ENCODE measurements at places on chromosomes 11 and 22.
A peak's percentile ranks its signal among the peaks of the same experiment; 100 is the strongest.

- no peak for DNase-seq
Measured at GRCh38 chr11:43941257-43941994, 1.0 kb upstream of the C11orf96 start.

- no peak for DNase-seq
Measured at GRCh38 chr11:2382129-2382517, 5.0 kb downstream of the CD81 start.

DNA sequence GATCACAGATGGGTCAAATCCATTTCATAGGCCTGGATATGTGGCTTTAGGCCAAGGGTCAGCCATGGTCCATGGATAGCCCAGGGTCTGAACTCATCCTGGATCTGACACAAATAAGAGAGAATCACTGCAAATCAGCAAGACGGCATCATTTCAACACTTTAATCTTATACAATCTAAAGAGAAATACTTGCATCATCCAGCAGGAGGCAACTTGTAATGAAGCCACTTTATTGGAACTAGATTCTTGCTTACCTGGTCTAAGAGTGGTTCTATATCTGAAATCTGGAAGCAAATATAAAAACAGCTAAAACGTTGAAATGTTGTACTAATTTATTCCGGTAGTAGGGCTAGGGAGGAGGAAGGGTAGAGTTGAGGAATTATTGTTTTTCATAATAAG is 870.1 kb downstream of the JRKL start:
- DNase-seq, result no peak

DNA sequence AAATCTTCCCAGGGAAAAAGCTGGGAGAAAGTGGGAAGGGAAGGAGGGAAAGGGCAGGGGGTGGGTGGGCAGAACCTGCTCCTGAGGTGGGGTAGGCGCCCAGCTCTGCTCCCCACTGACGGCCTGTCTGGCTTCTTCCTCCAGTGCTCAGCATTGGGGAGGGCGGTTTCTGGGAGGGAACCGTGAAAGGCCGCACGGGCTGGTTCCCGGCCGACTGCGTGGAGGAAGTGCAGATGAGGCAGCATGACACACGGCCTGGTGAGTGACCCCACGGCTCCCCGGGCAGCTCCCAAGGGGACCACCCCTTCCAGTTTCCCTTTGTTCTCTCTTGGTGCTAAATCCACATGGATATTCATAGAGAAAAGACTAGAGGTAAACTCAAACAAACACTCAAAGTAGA is 25.9 kb downstream of the SHANK3 start:
- no peak for DNase-seq

DNA sequence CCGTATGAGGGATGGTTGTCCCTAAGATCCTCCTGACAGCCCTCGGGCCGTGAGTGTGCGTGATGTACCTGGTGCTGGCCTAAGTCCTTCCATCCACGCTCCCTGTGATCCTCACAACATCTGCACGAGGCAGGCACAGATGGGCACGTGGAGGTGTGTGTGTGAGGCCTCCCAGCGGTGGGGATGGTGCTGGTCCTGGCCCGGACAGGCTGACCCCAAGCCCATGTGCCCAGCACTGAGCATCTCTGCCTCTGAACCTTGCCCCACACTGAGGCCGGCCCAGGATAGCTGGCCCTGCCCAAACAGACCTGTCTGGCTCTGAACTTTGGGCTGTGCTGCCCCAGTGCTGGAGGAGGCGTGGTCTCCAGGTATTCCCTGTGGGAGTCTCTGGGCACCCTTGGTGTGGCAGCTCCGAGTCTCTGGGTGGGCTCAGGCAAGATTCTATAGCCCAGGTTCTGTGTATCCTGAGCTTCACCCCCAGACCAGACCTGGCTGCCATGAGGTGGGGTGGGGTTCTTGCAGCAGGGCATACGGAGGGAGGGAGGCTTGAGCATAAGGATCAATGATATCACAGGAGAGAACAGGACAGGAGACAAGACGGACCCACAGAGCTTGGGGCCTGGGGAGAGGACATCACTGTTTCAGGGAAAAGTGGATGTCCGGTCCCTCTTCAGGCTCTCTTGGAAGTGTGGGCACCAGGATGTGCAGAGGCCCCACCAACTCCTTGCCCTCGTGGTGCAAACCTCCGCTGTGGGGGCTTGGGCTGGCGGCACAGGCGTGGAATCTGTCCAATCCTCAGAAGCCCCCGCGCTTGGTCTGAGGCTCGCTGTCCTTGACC is 881.8 kb downstream of the BRD1 start:
- no peak for DNase-seq

- peak; percentile 18 for DNase-seq
Measured at GRCh38 chr11:1293619-1294015, 15.8 kb downstream of the TOLLIP start.

GRCh38 chr22:46350121-46350520 is 14.6 kb downstream of the TRMU start:
- no peak for DNase-seq

DNA sequence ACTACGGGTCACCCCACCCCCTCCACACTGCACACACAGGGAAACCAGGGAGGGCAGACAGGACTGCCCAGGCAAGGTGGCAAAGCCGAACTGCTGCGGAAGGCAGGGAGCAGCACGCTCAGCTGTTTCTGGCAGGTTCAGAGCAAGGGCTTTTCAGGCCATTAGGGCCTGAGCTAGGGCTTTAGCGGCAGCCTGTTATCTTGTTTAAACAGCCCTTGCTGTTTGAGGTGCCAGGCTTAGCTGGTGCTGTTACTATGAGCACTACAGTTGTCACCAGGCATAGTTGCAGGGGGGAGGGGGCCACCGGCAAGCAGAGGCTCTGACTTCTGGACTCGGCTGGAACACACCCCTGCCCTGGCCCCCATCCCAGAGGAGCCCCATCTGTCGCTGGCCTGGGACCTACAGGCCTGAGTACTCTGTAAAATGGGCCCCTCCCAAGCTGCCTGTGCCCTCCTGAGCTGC is 34.9 kb downstream of the RSPH14 start:
- DNase-seq, result no peak

GRCh38 chr11:7690648-7691047 is 15.6 kb downstream of the OVCH2 start:
- DNase-seq, result no peak

DNA sequence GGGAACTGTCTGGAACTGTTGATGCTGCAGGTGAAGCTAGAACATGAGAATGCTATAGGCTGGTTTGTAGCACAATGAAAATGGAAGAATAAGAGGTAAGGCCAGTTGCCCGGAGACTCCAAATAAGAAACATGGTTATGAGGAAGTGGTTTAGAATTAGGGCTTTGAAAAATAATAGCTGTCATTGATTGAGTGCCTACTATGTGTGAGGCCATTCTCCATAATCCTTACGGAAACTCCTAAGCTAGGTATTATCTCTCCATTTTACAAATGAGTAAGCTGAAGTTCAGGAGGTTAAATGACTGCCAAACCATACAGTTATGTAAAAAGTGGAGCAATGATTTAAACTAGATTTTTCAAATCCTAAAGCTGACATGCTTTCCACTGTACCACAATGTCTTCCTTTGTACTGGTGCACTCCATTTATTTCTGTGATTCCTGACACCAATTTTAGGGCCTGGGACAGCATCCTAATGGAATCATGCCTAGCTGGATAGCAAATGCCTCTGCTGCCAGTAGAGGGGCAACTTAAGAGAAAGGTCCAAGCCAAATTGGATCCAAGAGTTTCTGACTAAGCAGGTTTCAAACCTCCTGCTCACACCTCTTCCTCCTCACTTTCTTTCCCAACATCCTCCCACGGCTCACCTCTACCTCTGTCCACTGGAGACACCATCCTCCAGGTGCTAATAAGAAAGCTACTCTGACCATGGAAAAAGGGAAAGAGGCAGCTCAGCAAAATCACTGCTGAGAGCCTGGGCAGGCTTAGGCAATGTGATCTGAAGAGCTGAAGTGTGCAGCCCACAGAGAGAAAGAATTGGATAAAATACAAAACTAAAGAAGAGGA is 46.9 kb upstream of the PICALM start:
- DNase-seq, result no peak

DNA sequence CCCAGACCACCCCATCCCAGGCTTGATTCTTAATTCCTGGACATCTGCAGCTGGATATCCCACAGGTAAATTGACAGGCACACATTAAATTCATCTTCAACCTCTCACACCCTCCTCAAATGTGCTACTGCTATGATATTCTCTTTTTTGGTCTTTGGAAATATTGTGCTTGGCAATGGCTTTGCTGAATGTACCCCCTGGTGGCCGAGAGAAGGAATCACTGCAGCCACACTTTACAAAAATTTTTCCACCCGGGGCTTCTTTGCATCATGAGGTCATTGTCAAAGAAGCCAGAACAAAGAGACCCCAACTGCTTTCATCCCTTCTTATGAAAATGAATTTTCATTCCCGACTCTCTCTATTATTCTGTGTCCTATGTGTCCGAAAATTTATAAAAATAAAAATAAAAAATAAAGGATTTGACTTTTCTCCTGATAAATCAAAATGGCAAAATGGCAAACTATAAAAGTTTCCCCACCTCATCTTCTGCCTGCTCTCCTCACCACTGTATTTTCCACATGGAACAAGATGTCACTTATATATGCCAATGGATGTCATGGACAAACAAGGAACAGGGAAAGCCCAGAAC is 15.0 kb upstream of the CYB5R2 start:
- no peak for DNase-seq

DNA sequence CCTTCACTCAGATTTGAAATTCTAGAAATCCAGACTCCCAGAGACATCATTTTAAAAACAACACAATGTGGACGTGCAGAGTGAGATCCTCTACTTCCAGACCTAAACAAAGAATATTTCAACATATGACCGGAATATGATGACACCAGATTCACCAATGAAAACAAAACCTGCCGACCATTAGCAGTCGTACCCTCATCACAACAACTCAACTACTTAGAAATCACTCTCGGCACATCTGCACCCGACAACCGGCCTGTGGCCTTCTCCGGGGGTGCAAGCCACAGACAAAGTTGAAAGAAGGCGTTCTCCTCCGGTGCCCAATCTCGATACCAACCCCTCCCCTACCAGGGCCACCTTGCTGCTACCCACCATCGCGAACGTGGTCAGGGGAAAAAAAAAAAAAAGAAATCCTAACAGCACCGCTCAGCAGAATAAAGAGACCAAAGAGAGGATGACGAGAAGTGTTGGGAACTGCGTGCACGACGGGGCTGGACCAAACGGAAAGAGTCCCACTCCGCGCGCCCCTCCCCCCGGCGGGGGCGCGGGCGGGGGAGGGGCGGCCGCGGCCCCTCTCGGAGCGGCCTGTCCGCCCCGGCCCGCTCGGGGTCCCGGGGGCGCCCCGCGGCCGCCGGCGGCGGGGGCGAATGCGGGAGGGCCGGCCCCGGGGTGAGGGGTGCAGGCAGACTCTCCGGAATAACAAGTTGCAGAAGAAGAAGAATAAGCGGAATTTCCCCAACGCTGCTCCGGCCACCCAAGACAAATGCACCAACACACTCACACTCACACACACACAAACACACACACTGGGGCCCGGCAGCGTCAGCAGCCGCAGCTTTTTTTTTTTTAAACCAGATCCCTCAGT is 1.7 kb downstream of the PHF21A start:
- DNase-seq, result peak; percentile 49

DNA sequence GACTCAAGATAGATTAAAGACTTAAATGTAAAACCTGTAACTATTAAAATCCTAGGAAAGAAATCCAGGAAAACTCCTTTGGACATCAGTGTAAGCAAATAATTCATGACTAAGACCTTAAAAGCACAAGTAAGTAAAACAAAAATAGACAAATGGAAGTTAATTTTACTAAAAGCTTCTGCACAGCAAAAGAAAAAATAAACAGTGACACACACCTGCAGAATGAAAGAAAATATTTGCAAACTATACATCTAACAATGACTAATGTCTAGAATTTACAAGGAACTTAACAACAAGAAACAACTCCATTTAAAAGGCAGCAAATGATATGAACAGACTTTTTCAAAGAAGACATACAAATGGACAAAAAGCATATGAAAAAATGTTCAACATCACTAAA is 359.1 kb downstream of the LUZP2 start:
- DNase-seq, result no peak

GRCh38 chr11:73334384-73335203 is 26.5 kb downstream of the ARHGEF17 start:
- DNase-seq, result no peak

DNA sequence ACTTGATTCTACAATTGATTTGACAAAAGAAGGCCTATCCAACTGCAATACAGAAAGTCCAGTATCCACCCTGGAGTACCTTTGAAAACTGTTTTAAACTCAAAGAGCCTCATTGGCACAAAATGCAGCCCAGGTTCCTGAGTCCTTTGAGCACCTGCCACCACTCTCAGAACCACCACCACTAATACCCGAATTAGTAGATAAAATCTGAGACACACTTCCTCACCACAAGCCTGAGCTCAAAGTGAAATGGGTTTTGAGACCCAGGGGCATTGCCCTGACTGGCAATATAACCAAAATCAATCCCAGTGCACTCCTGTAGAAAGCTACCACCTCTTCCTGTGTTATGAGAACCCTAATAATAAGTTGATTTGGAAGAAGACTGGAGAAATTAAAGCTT is 215.7 kb downstream of the CSNK2A3 start:
- no peak for DNase-seq
